ENCODE measurements at places on chromosomes 3 and 15.

GRCh38 chr15:63623232-63623969, 26.2 kb downstream of the FBXL22 start:
- no peak for DNase-seq

- DNase-seq: no peak
Observed at GRCh38 chr3:190401963-190402362, 14.0 kb downstream of the CLDN16 start.

DNA sequence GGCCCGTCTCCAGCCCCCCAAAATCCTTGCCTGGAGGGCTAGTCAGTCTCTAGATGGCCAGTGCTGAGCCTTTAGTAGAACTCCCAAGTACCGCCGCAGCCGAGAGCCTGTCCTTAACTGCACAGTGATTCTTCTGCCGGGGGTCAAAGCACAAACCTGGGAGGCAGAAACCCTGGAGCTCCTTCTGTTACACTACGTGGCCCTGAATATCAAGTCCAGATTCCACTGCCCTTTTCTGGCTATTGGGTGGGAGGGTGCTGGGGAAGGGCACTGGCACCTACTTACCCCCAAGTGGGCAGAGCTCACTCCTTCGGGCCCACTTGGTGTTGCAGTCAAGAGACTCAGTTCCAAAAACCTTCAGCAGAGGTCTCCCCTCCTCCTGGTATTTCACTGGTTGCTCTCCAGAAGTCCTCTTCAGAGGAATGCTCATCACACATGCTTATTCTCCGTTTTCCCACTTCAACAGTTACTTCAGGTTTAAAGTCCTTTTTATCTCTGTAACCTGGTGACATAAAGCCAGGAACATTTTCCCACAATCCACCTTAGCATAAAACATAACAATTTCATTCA, 10.8 kb downstream of the PDHB start:
- DNase-seq: no peak

GRCh38 chr3:126956866-126957650, 25.9 kb upstream of the PLXNA1 start:
- no peak for DNase-seq

GRCh38 chr3:183265157-183265642, 12.1 kb downstream of the B3GNT5 start:
- no peak for DNase-seq

DNA sequence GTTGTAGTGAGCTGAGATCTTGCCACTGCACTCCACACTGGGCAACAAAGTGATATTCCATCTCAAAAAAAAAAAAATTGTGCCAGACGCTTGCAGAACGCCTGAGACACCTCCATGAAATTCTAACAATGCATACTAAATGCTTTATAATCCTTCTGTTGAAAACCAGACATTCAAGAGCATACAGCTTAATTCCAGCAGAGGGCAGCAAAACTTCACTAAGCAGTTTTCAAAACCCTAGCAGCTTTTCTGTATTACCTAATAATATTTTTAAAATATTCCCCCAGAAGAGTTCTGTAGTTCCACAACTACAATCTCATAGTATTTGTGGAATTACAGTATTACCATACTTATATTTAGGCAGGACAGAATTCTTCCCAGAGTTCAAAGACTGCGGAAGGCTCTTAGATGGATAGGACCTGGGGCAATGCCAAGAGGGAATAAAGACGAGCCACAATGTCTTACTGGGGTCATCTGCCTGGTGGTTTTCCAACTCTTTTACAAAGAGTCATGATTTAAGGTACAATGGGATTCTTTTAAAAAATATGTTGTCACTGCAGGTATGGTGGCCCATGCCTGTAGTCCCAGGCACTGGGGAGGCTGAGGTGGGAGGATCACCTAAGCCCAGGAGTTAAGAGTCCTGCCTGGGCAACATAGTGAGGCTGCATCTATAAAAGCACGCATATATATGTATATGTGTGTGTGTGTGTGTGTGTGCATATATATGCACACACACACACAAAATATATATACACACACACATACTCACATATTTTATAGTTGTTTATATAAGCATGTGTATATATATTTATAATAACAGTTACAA, 19.6 kb upstream of the TASOR start:
- DNase-seq: no peak

DNA sequence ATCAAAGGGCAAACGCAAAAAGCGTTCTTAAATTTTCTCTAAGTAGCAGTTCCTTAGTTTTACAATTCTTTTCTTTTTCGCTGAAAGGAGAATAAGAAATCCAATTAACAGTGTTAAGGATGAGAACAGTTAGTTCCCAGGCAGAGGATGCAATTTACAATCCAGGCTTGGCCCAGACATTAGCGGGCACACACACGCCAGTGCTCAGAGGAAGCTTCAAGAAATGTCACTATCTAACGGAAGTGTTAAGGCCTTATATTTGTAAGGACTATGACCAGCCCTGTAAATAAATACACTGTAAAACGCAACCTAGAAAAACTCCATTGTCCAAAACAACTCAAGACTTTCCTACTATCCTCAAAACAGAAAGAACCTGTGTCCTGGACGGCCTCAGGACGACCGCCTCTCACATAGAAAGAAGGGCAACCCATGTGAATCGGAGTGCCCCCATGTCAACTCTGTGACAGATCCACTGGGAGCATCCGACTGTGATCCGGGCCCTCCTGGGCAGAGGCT, 1.3 kb downstream of the ACAP2 start:
- no peak for DNase-seq

GRCh38 chr3:196210673-196211556, at the start of gene ZDHHC19:
Gene ZDHHC19 (minus strand): TSS chr3:196211400. CDS start chr3:196211315, 85 bp downstream.
- DNase-seq: no peak

GRCh38 chr15:36653851-36654250, 74.4 kb downstream of the CDIN1 start:
- no peak for DNase-seq

DNA sequence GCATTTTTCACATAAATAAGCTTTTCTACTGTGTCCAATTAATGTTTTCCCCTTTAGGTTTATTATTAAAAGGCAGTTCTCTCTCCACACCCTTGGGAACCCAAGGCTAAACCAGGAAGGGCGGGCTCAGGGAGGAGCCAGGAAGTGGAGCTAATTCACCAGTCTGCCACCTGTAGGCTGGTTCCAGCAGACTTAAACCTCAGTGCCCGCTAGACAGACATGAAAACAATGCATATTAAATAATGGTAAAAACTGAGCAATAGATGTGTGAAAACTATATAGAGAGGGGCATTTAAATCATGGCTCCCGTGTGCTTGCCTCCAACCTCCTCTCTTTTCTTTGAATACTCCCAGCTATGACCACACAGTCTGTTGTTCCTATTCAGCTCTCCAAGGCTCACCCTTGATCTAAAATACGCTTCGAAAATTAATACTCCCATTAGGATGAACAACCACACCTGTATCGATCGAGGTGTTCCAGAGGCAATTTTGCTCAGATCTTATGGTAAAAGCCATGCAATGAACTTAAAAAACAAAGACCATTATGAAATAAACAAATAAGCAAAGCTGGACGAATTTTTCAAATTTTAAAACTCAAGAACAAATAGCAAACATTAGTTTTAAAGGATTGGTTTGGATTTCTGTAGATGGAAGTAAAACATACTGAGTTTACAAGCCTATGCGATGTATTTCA, 253.3 kb downstream of the TJP1 start:
- DNase-seq: no peak

- no peak for DNase-seq
Observed at GRCh38 chr3:171974986-171975837, 64.2 kb upstream of the FNDC3B start.

DNA sequence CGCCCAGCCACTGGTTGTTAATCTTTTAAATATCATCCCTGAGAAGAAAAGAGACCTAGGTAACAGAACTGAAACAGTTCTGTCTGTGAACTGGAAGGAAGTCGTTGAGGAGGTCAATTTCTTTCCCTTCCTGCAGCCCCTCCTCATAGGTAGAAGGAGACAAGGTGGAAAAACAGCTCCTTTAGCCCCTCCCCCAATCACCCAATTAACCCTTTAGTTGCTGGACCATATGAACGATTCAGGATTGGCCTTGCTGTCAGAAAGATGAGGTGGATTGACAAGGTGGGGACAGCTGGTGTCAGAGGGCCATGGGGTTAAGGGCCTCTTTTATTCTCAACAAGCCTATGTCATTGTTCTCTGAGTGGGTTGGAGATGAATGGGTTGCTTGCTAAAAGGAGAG, 36.0 kb upstream of the ZNF445 start:
- no peak for DNase-seq

DNA sequence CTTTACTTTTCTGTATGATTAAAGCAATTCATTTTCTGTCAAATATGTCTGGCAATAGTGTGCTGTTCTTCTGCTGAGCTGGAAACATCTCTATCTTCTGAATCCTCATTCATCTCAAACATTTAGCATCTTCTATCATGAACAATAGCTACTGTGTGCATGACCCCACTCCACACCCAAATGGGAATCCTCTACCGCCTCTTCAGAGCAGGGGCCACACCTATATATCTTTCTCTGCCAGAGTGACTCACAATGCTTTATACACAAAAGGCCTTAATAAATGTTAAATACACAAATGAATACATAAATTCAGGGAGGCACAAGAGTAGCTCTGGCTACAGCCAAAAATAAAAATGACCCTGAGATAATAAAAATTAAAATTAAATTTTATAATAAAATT, 8.0 kb downstream of the ALDH1A2 start:
- no peak for DNase-seq

DNA sequence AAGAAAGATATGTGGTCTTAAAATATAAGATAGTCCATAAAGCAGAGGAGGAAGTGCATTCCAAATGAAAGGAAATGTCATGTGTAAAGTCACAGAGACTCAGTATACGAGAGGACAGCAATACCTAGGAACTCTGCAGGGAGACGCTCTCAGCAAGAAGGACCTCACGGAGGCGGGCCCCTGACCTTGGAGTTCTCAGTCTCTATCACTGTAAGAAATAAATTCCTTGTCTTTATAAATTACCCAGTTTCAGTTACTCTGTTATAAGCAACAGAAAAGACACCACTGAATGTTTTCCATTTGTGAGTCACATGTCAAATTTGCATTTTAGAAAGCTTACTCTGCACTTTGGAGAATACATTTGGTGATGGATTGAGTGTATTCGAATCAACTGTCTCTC, 140.6 kb downstream of the GBE1 start:
- no peak for DNase-seq

GRCh38 chr3:122271246-122271898, 53.7 kb upstream of the CSTA start:
- no peak for DNase-seq

DNA sequence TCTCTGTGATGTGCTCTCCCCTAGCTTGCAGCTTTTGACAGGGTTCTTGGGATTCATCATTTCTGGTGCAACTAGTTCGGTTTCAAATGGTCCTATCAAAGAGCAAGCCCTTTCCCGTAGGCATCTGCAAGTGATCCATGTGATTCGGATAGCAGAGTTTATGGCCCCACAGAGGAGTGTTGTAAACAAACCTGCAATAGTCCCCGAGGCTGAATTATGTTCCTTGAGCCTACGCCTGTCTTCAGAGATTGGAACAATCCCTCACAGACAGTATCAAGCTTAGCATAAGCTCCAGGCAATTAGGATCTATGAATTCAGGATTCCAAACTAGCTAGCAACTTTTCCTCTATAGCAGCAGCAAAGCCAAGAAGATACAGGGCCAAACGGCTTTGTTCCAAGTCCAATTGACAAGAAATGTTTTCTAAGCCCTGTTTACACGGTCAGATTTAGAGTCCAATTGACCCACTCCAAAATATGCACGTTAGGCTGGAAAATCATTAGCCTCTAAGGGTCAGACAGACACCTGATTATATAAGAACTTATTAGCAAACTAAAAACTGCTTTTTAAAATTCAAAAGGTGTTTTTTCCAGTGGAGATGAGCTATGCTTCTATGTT, 24.8 kb downstream of the LNP1 start:
- no peak for DNase-seq

DNA sequence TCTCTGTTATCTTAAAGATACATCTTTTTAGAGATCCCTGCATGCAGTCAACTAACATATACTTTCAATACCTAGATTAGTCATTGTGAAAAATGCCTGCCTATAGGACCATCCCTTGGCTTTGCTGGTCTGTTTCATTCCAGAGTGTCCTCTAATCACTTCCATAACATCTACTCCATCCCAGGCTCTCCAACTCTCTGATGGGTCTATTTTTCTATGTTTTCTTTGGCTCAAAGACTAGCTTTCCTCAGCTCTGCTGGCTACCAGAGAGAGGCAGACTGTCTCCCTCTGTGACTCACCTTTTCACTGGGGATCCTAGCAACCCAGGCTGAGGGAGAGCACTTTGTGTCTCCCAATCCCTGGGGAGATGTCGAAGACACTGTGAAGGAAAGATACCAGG, 547.7 kb upstream of the MCTP2 start:
- no peak for DNase-seq

DNA sequence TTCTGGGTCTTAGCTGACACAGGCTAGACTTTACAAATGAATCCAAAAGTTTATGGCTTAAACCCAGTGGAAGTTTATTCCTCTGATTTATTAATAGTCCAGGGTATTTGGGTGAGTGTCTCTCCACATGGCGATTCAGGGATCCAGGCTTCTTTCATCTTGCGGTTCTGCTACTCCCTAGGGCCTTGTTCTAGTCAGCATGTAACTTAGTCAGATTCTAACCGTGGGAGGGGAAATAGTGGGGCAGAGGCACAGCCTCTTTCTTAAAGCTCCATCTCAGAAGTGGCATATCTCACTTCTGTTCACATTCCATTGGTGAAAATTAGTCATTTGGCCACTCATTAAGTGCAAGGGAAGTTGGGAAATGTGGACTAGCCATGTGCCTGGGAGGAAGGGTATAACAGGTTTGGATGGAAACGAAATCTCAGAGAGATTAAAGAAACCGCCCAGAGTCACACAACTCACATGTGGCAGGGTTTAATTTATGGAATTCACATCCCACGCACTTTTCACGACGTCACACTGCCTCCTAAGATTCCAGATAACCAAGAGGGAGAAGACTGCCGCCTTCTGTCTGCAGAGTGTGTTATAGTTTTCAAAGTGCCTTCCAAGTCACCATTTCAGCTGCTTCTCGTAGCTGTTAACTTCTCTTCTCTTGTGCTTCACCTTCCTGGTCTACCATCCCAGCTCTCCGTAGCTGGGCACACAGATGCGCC, 11.4 kb upstream of the RASGRF1 start:
- DNase-seq: no peak

DNA sequence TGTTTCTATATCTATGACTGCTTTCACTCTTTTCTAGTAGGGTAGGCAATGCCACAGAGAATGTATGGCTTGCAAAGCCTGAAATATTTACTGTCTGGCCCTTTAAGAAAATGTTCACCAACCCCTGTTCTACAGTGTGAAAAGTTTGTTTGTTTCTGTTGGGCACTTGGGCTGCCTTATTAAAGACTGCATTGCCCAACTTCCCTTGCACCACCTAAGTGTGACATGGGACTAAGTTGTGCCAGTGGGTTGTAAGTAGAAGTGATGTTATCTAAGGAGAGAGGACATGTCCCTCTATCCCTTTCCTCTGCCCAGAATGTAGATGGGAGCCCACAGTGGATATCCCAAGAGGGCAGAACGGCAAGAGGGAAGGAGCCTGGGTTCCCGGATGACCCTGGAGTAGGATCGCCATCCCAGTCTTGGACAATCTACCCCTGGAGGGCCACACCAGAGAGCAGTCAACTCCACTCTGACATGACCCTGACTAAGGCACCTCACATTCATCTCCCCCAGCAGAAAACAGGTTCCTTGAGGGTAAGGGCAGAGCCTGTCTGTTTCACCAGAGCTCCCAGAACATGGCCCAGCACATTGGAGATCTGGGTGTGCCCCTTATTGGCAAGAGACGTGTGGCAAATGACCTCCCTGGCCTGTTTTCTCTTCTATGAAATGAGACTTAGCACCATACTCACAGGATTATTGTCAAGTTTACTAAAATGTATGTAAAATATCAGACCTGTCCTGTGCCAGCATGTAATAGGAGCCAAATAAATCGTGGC, 138.8 kb downstream of the SMAD6 start:
- DNase-seq: no peak

GRCh38 chr15:22810033-22810852, 23.8 kb downstream of the NIPA1 start:
- DNase-seq: no peak
